ENCODE measurements at places on chromosomes 1 and 21.

GRCh38 chr1:168304865-168305264 lies 24.2 kb downstream of the TBX19 start:
- DNase-seq: no peak

- no peak for DNase-seq
Measured at GRCh38 chr1:57327336-57327735, 96.5 kb downstream of the DAB1 start.

DNA sequence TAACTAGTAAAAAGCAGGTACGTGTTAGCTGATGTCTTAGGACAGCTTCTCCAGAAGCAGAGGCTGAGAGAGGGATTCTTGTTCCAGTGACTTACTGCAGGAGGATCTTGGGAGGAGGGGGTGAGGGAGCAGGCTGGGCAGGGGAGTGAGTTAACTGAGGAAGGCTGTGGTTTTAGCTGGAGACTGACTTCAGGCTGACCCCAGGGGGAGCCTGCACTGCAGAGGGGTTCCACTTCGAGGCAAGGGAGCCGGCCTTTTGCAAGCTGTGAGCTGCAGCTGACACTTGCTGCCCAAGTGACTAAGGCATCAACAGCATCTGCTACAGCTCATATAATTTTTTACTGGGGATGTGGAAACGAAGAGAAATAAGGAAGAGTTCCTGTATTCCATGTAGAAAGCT lies 50.4 kb upstream of the SOD1 start:
- no peak for DNase-seq

GRCh38 chr1:172399756-172400721 lies 20.4 kb upstream of the C1orf105 start:
- DNase-seq: no peak

DNA sequence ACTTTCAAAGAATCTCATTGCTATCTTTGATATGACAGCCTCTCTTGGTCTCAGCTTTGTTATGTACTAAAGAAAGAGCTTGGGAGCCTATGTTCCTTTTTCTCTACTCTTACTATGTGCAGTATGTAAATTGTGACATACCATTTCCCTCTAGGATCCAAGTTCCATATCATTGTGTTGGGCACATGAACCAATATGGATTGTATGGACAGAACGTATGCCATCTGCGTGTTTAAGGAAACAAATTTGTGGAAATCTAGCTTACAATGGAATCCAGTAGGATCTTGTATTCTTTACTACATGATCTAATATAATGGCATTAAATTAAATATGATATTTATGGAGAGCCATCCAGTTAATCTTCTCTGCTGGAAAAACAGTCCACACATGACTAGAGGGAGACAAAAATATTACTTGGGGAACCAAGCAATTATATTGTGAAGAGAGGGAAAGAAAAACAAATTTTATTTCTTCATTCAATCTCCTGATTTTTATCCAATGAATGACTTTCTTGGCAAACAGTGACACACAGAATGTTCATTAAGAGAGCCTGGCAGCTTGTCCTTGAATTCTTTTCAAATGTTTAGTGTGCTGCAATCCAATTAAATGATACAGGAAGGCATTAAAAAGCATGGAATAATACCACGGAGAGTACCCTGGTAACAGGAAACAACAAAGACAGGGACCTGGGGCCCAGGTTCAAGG lies 106.5 kb upstream of the DAB1 start:
- DNase-seq: no peak

GRCh38 chr1:58966917-58967740 lies 183.3 kb upstream of the JUN start:
- DNase-seq: no peak

DNA sequence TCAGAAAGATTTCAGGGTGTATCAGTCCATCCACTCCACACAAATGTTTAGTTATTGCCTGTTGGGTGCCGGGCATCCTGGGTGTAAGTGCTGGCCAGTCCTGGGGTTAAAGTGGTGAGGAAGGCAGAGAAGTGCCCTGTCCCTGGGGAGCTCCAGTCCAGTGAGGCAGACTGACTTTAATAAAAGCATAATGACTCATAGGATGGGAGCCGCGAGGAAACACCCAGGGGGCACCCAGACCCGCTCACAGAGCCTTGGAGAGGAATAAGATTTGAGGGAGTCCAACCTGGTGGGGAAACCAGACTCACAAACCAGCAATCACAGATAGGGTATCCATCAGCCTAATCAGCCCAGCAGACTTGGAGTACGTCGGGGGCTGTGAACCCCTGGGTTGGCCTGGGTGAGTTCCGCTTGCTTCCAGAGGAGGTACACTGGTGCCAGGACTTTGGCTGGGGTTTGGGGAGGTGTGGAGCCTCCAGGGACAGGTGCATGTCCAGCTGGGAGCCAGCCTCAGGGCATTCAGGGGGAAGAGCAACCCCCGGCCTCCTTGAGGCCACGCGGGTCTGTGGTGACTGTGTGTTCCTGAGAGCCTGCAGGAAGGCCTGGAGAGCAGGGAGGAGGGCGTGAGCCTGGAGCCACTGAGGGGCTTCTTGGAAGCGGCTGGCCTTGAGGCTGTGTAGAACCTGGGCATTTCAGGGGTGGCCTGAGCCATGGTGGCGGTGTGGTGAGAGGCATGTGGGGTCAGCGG lies 3.7 kb downstream of the PEAR1 start:
- no peak for DNase-seq

DNA sequence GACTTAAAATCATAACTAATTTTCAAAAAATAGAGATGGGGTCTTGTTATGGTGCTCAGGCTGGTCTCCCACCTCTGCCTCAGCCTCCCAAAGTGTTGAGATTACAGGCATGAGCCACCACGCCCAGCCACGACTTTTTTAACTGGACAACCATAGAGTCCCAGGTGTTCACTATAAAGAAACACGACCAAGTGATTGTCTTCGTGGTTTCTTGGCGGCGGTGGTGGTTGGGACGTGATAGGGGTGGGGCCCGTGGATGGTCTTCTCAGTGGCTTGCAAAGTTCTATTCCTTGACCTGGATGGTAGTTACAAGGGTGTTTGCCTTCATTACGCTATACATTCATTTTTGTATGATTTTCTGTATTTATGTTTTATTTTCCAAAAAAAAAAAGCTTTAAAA lies 34.6 kb upstream of the COX20 start:
- no peak for DNase-seq

DNA sequence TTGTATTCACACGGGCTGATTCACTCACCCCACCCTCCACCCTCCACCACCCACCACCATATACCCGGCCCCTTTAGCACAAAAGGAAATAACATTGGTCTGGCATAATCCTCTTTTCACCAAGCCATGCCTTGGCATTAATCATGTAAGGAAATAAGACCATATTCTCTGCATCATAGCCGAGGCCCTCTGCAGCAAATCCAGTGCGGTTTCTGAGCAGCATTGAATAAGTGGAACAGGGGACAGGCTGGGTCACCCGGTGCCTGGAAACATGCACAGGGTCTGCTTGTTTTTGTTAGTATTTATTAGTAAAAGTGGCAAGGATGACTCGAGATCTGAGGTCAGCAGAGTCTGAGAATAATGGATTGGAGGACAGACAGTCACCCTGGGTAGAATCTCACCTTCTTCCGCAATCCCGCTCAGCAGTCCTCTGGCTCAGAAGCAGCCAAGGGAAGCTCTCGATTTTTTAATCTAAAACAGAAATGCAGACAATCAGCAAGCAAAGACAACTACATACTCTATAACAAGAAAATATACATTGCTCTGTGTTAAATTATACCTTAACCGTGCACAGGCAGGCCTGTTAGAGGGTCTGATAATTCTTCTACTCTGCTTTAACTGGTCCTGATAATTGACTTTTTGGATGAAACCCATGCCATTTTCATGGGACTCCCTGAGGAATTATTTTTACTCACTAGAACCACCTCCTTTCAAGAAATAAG lies 52.4 kb upstream of the CDC42BPA start:
- no peak for DNase-seq
